ENCODE measurements at places on chromosomes 2 and 18.

- DNase-seq, result no peak
Observed at GRCh38 chr2:69340101-69340775, 46.8 kb downstream of the GFPT1 start.

DNA sequence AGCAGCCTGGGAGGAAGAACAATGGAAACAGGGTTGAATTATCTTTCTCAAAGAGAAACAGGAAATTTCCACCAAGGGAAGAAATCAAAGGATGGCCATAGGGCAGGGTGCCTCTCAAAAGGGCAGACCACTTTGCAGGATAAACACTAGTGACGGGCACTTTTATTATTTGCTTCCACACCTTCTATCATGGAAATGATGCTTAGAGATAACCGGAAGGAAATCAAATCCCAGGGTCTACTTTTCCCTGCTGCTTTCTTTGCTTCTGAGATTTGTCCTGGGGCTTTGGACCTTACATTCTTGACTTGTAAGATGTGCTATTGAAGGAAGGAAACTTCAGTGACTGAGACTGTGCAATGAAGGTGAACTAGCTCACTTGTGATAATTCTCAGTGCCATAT, 1.1 kb upstream of the SCN9A start:
- DNase-seq, result no peak

DNA sequence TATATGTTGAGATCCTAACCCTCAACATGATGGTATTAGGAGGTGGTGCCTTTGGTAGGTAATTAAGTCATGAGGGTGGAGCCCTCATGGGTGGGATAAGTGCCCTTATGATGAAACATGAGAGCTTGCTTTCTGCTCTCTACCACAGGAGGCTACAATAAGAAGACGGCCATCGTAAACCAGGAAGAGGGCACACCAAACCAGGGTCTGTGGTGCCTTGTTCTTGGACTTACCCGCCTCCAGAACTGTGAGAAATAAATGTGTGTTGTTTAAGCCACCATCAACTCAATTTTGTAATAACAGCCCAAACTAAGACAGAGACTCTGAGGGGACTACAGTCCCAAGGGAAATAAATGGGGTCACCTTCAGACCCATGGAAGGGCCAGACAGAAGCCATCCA, 52.3 kb downstream of the IRS1 start:
- DNase-seq, result no peak

GRCh38 chr18:59383851-59384250, 24.8 kb upstream of the LMAN1 start:
- DNase-seq, result peak; percentile 91

- DNase-seq, result no peak
Observed at GRCh38 chr2:102302458-102302857, 8.9 kb upstream of the IL1RL1 start.

DNA sequence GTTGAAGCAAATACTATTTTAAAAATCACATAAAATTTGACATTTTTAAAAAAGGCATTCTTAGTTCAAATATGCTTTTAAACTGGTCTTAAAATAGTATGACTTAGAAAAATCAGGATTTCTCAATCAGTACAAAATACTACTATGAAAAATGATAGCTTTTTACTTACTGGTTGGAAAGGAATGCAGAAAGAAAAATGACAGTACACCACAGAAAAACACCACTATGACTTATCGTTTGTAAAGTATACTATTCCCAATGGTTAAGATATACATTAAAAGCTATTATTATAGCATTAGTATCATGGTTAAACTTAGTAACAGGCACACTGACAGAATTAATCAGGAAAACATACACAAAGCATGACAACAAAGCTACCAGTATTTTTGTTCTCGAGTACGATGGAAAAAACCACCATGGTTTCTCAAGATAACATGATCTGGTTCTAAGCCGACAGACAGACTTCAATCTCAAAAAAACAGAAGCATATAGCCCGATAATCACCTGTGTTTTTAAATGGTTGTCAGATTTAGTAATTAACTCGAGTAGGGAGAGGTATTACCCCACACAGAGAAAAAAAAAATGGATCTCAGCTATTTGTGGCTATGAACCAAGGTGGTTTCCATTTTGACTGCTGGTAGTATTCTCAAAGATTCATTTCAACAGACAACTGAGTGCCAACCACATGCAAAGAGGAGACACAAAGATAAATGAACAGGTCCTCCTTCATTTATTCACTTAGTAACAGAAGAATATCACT, 39.1 kb downstream of the CUL3 start:
- no peak for DNase-seq

GRCh38 chr2:27798948-27799645, 27.6 kb downstream of the MRPL33 start:
- DNase-seq, result no peak

GRCh38 chr2:38862476-38862875, 13.3 kb downstream of the DHX57 start:
- no peak for DNase-seq

- no peak for DNase-seq
Observed at GRCh38 chr2:54685263-54685775, 38.1 kb upstream of the EML6 start.

DNA sequence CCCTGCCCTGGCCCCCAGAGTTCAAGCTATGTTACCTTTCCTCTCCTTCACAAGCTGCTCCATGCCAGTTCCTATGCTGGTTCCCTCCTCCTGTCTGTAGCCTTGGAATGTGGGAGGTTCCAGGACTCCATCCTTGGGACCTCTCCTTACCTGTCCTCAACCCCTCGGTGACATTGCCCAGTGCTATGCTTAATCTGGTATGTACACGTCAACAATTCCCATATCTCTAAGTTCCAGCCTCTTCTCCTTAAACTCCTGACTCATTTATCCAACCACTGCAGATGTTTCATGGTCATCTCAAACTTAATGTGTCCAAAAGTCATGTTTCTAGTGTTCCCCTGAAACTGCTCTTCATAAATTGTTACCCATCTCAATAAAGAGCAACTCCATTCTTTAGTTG, 160.8 kb downstream of the TNS1 start:
- no peak for DNase-seq

DNA sequence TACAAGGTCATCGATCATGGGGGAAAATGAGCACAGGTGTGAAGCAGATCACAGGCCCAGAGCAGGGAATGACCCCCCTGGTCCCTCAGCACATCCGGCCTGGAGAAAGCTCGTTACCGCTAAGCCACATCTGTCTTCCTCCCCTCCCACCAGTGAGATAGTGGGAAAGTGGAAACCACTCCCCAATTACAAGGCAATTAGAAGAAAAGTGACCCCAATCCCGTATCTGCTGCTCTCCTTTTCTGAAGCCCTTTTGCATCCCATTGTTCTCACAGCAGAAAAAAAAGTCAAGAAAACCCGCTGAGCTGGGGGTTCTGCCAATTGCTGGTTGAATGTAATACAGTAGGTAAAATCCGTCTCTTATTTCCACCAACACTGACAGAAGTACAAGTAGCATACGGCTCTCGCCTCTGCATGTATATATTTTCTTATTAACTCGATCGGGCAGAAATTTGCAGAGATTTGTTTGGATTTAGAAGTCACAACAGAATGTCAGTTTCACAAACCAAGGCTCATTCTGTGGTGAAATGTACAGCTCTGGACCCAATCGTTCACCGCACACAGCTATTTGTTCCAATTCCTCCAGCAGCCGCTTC, 287.0 kb downstream of the TCF4 start:
- no peak for DNase-seq

GRCh38 chr2:152549423-152549822, 167.8 kb downstream of the PRPF40A start:
- DNase-seq, result no peak

DNA sequence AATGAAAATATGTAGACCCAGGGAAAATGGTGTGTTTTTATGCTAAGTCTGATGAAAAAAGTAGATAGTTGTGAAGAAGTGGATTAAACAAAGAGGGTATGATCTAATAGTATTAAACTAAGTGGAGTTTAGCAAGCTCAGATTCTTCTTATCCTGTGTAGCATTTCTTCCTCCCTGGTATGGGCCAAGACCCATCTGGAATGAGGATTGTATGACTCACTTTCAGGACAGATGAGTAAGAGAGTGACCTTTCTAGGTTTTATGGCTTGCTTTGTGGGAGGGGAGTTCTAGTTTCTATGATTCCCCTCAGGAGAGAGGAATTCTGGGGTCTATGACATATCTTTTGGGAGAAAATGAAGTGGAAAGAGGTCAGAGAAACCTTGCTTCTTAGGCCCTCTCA, 550.1 kb downstream of the SPAG16 start:
- DNase-seq, result no peak

DNA sequence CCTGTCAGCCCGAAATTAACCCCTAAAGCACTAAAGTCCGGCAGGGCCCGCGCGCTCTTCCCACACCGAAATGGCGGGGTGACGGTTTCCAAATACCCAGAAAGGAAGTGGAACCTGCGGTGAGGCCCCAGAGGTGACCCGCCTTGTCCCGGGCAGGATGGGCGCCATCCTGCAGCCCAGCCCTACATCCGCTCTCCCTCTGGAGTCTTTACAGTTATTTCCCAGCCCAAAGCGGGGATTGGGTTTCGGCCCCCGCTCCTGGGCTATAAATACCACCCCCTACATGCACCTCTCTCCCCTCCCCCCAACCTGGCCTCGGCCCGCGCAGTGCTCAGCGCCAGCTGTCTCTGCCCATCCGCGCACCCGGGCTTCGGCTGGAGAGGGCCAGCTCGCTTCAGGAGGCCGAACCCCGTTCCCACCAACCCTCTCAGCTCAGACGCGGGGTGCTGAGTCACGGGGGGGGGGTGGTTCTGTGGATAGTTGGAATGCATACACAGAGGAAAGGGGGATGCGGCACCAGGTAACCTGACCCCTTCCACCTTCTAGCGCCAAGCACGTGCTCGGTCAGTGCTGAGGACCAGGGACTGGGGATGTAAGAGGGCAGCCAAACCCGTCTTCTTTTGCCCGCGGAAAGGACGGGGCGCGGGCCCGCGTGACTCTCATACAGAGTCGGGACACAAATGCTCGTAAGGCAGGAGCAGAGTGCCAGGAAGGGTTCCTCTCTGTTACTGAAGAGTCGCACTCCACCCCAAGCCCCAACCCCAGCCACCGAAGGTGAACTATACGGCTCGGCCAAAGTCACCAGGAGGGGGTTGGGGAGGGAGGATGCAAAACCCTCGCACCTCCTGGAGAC, at the start of gene TUBA4B:
TUBA4B (plus strand) TSS at position 344 of the 853 bp plus-strand sequence; CDS start at position 509, 165 bp downstream.
- DNase-seq, result no peak

GRCh38 chr18:51890762-51891161, 449.2 kb upstream of the DCC start:
- DNase-seq, result peak; percentile 97

DNA sequence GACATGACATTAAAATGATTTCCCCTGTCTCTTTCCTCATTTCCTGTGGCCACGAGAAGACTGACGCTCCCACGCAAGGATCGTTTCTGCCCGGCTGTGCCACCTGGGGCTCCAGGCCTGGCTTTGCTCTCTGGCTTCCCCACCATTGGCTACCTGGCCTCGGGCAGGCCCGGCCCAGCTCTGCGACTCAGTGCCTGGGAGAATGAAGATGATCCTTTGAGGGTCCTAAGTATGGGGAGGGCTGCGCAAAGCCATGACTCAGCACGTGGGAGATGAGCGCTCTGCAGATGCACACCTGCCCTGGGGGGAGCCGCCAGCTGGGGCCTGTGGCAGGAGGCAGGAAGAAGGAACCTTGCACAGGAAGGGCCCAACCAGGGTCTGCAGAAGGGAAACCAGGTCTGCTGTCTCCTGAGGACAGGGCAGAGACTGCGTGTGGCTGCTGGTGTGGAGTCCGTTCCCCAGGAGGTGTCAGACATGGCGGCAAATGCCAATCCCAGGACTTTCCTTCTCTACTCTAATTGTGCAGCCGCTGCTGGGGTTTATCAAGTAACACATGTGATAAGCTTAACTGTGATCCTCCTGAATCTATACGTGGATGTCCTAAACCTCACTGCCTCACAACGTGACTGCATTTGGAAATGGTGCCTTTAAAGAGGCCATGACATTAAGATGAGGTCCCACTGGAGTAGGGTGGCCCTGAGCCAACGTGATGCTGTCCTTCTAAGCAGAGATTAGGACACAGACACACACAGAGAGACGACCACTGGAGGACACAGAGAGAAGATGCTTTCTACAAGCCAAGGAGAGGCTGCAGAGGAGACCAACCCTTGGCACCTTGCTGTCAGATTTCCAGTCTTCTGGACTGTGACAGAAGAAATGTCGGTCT, 32.9 kb downstream of the MBP start:
- no peak for DNase-seq

- peak; percentile 19 for DNase-seq
Observed at GRCh38 chr2:219207884-219208740, 1.5 kb downstream of the ZFAND2B start.

Measured in NCI-H1105 (cell line).